ENCODE measurements at places on chromosomes 1 and 21.
A peak's percentile ranks its signal among the peaks of the same experiment; 100 is the strongest.

DNA sequence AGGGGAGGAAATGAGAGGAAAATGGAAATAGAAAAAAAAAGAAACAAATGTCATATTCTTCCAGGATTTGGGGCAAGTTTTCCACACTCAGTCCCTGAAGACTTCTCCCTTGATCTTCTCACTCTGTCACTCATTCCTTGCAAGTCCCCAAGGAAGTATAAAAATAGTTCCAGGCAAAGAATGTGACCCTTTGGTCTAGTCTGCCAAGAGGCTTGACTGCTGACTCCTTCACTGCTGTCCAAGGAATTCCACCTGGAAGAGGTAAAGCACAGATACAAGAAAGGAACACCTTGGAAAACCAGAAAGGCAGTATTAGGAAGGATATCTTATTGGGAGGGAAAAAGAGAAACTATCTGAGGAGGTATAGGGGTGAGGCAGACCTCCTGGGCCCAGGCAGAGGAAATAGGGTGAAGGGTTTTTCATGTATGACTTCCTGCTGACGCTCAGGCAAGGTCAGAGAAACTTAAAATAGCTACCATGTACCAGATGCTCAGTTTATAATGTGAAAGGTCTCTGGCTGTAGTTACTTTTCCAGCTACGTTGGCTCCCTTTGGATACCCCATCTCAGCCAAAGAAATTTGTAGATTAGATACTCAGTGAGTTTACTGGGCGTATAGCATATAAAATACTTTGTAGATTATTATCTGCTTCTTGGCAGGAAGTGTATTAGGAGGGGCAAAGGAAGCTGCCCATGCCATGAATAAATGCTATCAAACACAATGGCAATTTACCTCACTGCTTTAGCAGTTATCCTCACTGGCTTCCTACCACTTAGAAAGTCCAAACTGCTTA, 2.0 kb upstream of the GJA5 start:
- no peak for DNase-seq

DNA sequence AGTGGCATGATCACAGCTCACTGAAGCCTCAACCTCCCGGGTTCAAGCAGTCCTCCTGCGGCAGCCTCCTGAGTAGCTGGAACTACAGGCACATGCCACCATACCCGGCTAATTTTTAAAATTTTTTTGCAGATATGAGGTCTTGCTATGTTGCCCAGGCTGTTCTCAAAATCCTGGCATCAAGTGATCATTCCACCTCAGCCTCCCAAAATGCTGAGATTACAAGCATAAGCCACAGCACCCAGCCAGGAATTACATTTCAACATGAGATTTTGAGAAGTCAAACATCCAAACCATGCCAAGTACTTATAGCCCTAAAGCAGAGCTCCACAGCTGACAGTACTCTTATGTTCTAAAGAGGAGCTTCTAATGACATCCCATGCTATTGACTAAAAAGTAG, 200.1 kb downstream of the FCRL5 start:
- no peak for DNase-seq

DNA sequence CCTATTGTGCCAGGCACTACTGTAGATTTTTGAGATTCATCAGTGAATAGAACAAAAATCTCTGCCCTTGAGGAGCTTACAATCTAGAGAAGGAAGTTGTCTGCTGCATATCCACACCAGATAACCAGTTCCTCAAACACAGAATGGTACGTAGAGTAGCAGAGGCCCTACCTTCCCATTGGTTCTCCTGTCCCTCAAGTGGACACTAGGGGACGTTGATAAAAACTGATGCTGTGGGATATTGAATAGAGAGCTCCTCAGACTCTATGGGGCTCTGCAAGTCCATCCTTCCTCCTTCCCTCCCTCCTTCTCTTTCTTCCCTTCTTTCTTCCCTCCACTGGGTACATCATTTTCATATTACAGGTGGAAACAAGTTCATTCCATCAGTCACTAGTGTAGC, 371.3 kb downstream of the PBX1 start:
- DNase-seq = no peak

- DNase-seq = no peak
These were observed 144.5 kb upstream of the KCNJ15 start for GRCh38 chr21:38112219-38112789.

- DNase-seq = no peak
These were observed 8.5 kb downstream of the A3GALT2 start for GRCh38 chr1:33312413-33312749.

DNA sequence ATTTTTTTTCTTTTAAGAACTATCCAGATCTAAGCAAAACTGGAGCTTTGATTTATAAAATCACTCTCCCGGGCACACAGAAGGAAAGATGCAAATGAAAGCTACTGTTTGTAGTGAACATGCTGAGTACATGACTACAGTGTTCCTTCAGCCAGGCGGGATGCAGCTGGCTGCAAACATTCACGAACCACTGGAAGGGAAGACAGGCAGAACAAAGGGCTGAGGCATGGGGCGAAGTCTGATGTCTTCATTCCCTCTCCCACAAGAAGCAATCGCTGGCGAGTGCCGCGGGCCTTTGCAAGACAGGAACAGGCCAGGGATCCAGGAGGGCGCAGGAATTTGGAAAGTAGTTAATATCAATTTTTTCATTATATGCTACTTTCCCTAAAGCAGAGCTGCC, 257.9 kb upstream of the AJAP1 start:
- no peak for DNase-seq

DNA sequence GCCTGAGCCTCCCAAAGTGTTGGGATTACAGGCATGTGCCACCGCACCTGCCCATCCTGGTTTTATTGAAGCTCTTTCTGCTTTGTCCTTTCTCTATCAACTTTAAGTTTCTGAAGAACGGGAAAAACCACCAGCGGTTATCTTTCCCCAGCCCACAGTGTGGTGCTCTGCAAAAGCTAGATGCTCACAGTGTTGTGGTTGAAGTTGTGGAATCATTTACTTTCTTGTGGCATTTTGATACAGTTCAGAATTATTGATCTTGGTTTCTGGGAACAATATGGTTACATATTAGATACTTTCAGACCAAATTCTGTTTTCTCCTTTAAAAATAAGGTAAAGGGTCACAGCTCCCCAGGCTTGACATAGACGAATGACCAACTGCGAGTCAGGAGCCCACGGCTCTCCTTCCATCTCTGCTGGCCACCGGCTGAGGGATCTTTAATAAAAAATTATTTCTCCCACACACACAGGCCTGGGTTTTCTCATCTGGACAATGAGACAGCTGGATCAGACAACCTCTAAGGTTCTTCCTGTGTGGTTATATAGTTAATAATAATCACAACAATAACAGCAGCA, 385.3 kb downstream of the SETD4 start:
- DNase-seq = no peak

DNA sequence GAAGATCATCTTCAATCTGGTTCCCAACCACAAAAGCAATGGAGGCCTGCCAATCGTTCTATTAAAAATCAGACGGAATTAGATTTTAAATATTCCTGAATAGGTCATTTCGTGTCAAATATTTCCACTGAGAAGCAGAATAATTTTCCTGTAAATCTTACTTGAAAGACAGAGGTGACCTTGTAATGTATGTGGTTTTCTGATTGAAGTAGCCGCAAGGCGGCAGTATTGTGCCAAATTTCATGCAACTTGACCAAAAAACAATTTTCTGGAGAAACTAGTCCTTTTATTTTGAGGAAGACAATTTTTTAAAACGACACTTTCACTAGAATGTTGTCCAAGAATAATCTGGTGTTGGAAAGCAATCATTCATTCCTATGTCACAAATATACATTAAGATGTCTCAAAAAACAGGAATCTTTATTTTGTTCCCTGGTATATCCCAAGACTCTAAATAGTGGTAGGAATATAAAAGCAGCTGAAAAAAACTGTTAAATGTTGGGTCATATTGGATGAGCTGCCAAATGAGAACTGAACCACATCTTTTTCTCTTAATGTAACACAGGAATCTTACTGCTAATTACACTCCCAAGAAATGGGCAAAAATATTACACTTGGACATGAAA, 33.6 kb downstream of the SPAG17 start:
- peak; percentile 10 for DNase-seq

GRCh38 chr1:16900751-16901150, 5.0 kb downstream of the RNU1-2 start:
- DNase-seq = no peak

- peak; percentile 90 for DNase-seq
These were observed at the start of gene RAB29 for GRCh38 chr1:205775015-205775716. Gene RAB29 (minus strand): TSS chr1:205775482. CDS start chr1:205774956, 526 bp downstream.

- DNase-seq = no peak
These were observed 218.7 kb downstream of the LBR start for GRCh38 chr1:225209153-225209552.

DNA sequence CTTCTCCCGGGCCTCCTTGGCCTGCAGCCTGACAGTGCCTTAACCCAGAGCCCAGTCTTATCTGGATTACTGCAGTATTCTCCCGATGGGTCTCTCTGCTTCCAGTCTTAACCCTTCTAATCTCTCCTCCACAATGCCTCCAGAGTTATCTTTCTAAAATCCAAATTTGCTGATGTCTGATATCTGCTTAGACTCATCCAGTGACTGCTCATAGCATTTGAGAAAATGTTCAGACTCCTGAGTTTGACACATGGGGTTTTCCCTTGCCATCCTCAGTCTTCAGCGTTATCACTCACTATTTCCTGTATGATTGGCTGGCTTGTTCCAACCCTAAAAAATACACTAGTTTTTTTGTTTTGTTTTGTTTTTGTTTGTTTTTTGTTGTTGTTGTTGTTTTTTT, 102.0 kb downstream of the FMN2 start:
- no peak for DNase-seq

- DNase-seq = no peak
These were observed 3.8 kb upstream of the LRRC8C start for GRCh38 chr1:89629146-89629545.

GRCh38 chr1:224245188-224245587, 62.1 kb downstream of the DEGS1 start:
- DNase-seq = no peak

DNA sequence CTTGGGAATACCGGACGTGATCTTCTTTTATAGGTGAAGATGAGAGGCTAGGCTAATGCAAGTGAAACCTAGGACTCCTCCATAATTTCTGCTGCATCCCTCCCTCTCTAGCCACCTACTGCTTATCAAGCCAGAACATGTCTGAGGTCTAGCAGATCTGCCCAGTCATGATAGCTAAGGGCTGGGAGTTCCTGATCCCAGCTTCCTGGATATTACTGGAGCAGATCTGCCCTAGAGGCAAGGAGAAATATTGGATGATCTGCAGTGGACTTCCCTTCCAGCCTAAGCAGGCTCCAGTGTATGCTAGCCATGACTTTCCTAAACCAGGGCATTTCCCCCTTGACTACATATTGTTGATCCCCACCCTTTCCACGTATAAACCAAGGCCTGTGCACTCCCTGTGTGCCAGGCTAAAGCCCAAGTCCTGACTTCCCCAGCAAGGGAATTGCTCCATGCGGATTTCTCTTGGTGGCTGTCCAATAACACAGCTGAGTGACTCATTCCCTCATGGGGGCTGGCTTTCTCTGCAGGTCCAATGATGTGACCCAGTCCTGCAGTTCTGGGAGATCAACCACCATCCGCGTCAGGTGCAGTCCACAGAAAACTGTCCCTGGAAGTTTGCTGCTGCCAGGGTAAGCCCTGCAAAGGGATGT, 15.5 kb upstream of the SARS1 start:
- DNase-seq = no peak

DNA sequence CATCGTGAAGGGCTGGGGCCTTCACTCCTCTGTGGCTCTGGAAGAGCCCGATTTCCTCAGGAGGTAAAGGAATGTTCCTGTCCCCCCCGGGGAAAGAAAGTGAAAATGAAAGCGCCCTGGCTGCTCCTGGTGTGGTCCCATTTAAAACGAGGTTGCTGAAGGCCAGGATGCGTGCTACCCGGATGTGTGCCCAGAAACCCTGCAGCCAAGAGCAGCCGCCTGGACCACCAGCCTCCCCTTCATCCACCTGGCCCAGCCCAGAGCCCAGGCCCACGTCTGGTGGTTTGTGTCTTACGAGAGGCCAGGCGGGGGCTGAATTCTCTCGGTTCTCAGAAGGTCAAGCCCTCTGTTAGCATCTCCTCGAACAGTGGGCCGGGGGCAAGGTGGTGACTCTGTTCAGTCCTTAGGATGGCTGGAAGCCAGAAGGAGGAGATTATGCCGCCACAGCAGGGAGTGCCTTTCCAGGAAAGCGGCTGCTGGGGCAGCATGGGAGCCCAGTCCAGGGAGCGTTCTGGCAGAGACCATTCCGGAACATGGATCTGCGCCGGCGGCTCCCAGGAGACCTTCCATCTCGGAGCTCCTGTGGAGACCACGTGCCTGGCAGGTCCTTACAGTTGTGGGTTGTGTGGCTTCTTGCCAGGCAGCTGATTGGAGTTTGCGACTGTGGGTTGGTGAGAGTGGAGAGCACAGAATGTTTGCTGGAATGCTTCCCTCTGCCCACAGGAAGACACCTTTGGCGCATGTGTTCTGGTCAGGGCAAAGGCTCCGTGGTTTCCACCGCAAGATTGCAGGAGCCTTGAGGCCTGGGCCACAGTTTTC, 1.4 kb downstream of the GUK1 start:
- no peak for DNase-seq

- DNase-seq = no peak
These were observed 26.3 kb downstream of the CAPN9 start for GRCh38 chr1:230773396-230774033.

DNA sequence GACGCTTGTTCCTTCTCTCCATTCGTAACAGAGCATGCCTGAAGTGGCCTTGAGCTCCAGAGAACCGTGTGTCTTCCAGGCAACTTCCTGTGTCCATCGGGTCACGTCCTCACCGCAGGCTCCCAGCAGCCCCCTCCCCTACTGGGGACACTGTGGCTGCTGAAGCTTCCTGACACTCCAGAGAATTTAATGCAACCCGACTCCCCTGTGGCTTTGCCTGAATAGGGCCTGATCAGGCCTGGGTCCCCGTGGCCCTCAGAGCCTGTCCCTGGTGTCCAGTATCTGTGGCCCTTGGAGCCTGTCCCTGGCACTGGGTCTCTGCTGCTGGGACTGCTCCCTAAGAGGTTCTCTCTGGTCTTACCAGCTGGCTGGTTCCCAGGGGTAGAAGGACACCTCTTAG, 219.7 kb upstream of the VAMP3 start:
- DNase-seq = no peak

DNA sequence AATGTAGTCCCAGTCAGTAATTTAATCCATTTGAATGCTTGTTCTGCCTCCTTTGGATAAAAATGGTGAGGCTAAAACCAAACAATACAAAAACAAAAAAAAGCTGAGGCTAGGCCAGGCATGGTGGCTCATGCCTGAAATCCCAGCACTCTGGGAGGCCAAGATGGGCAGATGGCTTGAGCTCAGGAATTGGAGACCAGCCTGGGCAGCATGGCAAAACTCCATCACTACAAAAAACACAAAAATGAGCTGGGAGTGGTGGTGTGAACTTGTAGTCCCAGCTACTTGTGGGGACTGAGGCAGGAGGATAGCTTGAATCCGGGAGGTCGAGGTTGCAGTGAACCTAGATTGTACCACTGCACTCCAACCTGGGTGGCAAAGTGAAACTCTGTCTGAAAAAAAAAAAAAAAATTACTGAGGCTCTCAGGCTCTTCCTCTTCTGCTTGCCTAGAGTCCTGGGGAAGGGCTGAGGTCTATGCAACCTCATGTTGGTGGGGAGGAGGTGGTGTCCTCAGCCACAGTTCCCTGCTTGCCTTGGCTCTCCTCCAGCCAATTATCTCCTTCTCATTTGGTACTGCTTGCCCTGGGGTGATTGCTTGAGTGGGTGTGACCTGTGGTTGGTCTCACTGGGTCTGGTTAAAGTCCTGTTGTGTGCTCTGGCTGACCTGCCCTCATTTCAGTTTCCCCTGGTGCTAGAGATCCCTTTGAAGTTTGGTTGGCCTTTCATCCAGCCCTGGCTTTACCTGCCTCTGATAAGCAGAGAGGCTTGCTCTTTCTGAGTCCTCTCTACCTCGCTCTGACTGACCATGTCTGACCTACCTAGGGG, 20.9 kb downstream of the S1PR1 start:
- no peak for DNase-seq

GRCh38 chr1:171279234-171279633, 30.9 kb downstream of the FMO1 start:
- DNase-seq = no peak

All from NCI-H2171 (cell line).